Amniotic stem cell (primary cell): ENCODE measurements at places on chromosomes 1 and 21.

- DNase-seq, result no peak
Observed at GRCh38 chr1:163361123-163361934, 39.6 kb downstream of the NUF2 start.

- no peak for DNase-seq
Observed at GRCh38 chr1:27358928-27359313, 7.8 kb downstream of the MAP3K6 start.

DNA sequence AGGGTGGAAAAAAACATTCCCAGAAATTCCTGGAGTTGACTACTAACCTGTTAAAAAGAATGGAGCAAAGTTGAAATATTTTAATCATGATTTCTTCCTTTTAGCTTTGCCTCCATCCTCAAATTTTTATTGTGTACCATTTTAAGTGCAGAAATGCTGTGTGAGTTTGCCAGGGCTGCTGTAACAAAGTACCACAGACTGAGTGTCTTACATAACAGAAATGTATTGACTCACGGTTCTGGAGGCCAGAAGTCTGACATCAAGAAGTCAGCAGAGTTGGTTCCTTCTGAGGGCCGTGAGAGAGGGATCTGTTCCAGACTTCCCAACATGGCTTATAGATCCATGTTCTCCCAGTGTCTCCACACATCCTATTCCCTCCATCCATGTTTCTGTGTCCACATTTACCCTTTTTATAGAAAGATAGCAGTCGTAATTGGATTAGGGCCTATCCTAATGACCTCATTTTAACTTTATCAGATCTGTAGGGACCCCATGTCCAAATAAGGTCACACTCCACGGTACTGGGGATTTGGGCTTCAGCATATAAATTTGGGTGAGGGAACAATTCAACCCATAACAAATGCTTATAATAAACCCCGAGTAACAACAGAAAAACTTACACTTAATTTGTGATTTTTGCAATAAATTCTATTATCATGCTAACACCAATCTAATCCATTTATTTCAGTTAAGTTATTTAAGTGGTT is 12.7 kb downstream of the SNX7 start:
- no peak for DNase-seq

DNA sequence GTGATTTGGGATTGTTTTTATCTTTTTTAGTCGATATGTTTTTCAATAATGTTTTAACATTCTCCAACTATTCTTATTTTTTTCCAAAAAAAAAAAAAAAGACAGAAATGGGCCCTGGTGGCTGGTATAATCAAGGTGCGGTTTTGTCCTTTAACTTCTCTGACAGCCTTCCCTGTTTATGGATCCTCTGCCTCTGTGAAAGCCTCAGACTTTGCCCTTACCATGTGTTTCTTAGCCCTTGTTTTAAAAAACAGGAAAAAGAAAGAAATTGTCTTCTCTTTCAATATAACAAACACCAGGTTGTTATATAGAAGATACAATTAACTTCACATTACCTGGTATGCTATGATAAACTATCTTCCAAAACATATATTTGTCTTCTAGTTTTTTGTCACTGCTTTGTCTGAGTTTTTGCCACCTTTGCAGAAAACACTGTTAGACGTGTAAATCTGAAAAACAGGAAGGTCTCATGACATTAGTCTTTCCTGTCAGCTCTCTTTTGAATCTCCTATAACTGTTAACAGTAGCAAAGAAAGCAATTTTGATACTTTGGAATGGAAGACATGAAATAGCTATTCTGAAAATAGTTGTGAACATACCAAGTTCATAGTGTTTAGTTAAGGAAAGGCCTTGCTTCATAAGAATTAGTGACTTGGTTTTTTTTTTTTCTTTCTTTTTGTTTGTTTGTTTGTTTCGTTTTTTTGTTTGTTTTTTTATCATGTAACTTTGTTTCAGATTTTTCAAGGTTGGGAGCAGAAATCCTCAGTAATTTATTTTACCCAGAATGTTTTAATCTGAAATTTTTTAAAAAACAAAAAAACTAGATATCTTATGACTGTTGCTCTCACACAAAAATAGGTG is 31.7 kb upstream of the CACYBP start:
- no peak for DNase-seq
